Activated T-cell treated with anti-CD3 and anti-CD28 coated beads, Interleukin-2, amount 50 U/mL, for 72 hours (primary cell): ENCODE measurements at places on chromosomes 5 and 9. TPM values are rescaled to one million over a fixed set of nuclear protein-coding genes. Genes with fewer than 3 reads are reported as not detected.

The ARHGEF39 gene
- total RNA-seq, result 15.1 TPM

The GPR21 gene
- 1.3 TPM for total RNA-seq

The CDH12 gene
- not detected for total RNA-seq

The MSX2 gene
- total RNA-seq, result 0.38 TPM

The PCDHGB4 gene
- not detected for total RNA-seq

The LCN9 gene
- not detected for total RNA-seq

The PCDHA1 gene
- total RNA-seq, result not detected

The PTPRD gene
- not detected for total RNA-seq

The SHISAL2B gene
- not detected for total RNA-seq

The SAXO1 gene
- total RNA-seq, result not detected

The LPAR1 gene
- total RNA-seq, result not detected
